ENCODE measurements at places on chromosomes 6 and 20.

DNA sequence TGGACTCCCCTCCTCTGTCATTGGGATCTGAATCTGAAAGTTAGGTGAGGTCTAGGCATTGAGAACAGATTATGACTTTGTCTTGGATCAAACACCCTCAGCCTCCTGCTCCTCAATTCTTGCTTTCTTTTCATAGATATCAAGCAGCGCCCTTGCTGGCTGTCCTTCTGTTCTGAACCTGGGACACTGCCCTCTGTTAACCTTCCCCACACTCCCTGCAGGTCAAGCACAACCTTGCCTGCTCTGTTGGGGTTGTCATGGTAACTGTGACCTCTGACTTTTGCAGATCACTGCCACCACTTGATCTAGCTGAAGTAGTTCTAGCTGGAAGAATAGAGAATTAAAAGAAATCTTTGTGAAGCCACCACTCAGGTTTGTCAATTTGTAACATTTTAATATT is 16.4 kb upstream of the MICA start:
- DNase-seq: no peak

DNA sequence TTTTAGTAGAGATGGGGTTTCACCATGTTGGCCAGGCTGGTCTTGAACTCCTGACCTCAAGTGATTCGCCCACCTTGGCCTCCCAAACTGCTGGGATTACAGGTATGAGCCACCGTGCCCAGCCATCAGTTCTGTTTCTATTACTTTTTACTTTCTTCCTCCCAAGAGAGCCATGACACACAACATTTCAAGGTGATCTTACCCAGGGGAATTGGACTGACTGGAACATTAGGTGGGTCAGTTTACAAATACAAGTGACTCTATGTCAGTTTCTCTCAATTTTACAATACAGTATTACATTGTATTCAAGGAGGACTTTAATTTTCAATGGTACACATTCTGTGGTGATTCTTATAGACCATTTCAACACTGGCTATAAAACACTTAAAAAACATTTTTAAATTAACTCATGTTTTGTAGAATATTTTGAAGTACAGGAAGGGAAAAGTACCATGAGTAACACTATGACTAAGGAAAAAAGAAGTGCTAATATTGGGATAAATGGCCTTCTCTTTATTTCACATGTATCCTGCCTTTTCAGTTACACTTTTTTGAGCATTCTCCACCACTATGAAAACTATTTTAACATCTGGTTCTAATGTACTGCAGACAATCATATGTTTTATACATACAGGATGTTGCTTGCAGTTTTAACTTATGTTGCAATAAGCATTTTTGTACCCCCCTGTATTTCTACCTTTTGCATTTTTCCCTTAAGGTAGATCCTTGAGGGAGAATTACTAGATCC is 8.4 kb downstream of the TPBG start:
- peak; percentile 69 for DNase-seq

DNA sequence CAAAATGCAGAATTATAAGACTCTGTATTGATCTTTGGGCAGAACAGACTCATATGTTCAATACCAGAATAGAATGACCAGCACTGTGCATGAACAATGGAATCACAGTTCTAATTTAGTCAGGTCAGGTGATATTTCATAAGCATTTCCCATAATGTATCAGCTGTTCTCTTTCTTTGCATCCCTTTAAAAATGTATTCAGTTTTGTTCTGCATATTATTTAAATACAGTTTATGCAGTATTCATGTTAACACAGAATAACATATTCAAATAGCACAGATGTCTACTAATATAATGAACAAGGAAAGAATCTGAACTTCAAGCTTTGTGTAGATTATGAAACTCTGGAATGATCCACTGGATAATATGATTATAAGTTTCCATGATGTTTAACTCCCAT is 128.5 kb downstream of the LAMP5 start:
- DNase-seq: no peak

- DNase-seq: no peak
Measured at GRCh38 chr6:54087721-54088120, 23.5 kb upstream of the MLIP start.

GRCh38 chr6:2579241-2579761 is 171.4 kb downstream of the MYLK4 start:
- peak; percentile 76 for DNase-seq

DNA sequence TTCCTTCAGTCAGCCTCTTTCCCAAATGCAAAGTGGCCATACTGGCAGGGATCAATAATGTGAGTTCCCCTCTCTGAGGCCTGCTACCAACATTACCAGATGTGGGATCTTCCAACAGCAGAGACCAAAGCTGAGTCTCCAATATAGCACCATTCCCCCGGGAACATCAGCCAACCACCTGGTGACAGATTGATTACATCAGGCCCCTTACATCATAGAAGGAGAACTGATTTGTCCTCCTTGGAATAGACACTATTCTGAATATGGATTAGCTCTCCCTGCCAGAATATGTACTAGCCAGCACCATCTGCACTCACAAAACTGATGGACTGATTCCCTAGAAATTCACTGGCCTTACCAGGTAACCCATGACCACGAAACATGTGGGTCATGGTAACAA is 61.9 kb upstream of the CARMIL1 start:
- DNase-seq: no peak

DNA sequence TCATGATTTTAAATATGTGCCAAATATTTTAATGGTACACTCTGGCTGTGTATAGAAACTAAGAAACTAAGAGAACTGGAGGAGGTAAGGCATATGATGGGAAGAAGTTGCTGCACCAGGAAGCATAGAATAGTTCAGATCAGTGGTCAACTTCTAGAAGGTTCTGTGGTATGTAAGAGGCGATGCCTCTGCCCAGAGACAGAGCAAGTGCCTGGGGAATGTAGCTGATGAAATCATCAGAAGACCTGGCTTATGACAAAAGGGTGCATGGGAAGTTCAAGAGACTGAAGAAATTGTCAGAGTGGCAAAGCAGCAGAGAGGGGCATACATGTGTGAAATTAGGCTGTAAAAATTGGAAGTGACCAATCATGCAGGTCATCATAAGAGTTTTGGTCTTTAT is 580.8 kb downstream of the BMP2 start:
- peak; percentile 12 for DNase-seq

GRCh38 chr6:157825243-157825904 is 2.3 kb downstream of the SNX9 start:
- peak; percentile 64 for DNase-seq

DNA sequence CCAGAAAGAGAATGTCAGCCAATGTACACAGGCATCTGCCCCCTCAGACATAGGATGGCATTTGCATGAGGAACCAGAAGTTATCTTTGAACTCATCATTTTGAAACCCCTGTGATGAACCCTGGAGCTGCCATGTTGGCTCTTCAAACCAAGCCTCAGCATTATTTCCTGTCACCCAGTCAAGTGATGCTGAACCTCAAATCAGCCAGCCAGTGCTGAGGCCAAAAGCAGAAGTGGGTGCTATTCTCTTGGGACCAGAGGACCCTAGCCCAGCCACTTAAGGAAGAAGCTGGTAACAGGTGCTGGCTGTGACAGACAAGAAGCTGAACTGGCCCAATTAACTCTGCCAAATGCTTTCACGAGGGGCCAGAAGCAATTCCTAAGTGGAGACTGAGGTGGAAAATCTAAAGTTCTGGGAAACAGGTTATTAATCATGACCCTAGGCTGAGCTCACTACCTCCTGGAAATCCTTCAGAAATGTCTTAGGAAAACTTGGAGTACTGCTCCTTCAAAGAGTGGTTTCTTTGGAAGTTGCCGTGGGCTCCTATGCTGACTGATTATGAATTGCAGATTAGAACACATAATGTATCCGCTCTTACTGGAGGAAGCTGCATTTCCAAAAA is 4.0 kb downstream of the PKIG start:
- no peak for DNase-seq

GRCh38 chr20:36854348-36855240 is 21.3 kb upstream of the TLDC2 start:
- no peak for DNase-seq

- DNase-seq: no peak
Measured at GRCh38 chr20:47676219-47676721, 109.0 kb downstream of the SULF2 start.

DNA sequence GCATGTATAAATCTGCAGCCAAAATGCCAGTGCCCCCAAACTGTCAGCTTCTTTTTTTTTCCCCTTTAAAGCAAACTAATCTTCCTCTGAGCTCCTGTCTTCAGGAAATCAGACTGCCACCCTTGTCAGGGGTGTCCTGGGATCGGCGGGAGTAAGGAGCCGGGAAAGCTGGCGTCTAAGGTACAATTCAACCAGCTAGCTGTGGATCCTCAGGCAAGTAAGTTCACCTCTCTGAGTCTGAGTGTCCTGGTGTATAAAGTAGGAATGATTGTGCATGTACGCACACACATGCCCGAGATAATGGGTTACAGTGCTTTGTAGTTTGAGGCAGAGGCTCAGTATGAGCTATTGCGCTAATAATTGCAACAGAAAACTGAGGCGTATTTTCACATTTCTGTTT is 98.3 kb downstream of the ANKRD60 start:
- DNase-seq: no peak

DNA sequence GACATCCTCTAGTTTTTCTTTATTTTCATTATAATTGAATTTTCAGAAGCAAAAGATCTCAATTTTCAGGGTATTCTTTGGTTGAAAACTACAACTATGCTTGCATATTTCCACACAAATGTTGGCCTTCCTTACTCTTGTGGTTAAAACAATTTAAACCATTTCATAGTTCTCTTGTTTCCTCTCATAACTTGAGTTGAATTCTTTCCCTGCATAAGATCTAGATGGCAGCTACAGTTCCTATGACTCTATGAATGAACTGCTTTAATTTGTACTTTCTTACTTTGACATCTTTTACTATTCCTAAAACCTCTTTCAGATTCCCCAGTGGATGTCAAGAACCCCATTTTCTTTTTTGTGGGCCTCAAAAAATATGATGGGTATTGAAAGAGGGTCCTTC is 564.5 kb downstream of the NKAIN2 start:
- no peak for DNase-seq

DNA sequence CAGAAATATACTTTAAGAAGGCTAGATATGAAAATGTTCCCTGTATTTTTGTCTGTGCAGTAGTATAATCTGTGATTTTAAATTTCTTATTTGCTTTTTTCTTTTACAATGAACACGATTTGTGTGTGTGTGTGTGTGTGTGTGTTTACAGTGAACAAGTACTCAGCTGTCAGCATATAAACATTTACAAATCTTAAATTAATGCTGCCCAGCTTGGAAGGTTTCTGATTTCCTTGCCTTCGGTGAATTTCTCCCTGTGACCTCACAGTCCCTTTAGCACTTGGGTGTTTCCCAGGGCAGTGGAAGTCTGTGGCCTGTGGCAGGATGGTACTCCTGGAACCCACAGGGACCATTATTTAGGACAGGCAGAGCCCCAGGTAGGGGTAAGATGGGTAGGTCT is 37.6 kb downstream of the TXLNB start:
- no peak for DNase-seq

- peak; percentile 41 for DNase-seq
Measured at GRCh38 chr6:170316071-170316470, 9.5 kb downstream of the FAM120B start.

- DNase-seq: no peak
Measured at GRCh38 chr20:33474097-33474873, 15.6 kb upstream of the CBFA2T2 start.

DNA sequence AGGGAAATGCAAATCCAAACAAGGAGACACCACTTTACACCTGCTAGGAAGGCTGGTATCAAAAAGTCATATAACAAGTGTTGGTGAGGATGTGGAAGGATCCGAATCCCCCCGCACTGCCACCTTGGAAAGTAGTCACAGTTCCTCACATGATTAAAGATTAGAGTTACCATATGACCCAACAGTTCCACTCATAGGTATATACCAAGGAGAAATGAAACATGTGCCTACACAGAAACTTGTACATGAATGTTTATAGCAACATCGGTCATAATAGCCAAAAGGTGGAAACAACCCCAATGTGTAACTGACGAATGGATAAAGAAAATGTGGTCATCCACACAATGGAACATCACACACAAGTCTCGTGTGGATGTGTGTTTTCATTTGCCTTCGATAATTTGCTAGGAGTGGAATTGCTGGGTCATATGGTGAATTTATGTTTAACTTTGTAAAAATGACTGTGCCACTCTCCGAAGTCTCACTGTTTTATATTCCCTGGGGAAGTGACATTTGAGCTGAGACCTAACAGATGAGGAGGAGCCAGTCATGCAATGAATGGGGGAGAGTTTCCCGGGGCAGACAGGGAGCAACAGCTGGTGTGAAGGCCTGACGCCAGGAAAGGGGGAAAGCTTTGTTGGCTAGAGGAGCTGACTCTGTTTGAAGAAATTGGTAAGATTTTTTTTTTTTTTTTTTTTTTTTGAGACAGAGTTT is 125.9 kb upstream of the MLN start:
- DNase-seq: no peak

GRCh38 chr20:36441416-36441815 is 99.9 kb upstream of the MYL9 start:
- no peak for DNase-seq

DNA sequence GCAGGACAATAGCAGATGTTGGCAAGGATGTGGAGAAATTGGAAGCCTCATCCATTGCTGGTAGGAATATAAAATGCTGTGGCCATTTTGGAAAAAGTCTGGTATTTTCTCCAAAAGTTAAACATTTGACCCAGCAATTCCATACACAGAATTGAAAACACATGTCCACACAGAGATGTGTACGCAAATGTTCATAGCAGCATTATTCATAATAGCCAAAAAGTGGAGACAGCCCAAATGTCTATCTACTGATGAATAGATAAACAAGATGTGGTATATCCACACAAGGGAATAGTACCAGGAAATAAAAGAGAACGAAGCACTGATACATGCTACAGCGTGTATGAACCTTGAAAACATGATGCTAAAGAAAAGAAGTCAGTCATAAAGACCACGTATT is 40.5 kb downstream of the CFAP61 start:
- DNase-seq: no peak

- DNase-seq: no peak
Measured at GRCh38 chr6:143146186-143146851, 85.6 kb downstream of the AIG1 start.

DNA sequence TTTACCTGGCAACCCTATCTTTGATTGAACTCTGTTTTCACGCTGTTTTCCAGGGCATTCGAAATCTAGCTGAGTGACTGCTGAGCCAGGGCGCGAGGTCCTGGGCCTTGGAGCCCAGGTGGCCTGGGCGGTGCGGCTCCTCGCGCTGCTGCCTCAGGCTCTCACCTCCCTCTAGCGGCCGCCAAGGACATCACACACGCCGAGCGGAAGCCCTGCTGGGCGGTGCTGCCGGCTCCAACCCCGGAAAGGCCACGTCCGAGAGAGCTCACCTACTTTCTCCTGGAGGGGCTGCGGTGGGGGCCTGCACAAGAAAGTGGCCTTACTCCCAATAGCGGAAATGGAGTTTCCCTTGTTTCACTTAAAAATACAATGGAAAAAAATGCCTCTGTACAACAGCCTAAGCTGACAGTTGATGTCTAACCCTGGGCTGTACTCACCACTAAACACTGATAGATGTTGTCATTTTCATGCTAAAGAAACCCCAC is 77.7 kb downstream of the ELOVL4 start:
- DNase-seq: peak; percentile 76

DNA sequence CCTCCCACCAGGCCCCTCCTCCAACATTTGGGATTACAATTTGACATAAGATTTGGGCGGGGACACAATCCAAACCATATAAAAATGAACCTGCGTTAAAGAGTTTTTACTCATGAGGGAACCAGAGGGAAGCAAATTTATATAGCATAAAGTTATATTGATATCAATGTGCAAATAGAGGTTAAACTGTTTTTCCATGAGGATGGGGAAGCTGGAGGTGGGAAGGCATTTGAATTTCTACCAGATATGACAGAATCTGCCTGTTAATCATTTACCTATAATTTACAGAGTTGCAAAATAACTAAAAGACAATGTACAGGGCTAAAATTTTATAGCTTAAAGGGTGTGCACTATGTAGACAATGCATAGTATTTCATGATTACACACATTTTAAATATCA is 322.0 kb upstream of the FKBP1C start:
- no peak for DNase-seq
